ENCODE measurements at places on chromosomes 13 and 19. TPM values are rescaled to one million over a fixed set of nuclear protein-coding genes. Genes with fewer than 3 reads are reported as not detected.

DNA sequence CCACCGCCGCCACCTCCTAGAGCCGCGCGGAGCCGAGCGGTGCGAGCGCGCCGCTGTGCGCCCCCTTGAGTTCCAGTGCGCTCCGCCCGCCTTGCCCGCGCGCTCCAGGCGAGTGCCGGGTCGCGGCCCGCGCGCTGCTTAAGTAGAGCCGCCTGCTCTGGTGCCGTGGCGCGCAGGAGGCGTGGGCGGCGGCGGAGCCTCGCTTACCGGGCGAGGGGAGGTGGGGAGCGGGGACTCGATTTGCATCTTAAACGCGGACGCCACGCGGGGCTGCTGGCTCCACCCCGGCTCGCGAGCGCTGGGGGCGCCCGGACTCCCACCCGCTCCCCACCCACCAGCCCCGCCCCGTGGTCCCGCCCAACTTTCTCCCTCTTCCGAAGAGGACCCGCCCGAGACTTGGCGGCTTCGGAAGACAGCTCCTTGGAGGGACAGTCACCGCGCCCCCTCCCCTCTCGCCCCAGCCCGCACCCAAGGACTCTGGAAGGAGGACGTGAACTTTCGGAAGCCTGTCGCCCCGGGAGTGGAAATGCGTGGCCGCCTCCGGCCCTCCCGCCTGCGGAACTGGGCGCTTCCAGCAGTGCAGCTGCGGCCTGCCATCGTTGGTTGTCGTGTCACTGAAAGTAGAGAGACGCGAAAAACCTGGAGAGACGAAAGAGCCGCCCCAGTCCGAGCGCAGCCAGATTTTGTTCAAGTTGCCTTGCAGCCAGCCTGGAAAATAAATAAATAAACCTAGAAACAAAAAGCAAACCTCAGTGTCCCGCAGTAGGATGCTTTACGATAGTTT lies at the start of gene KCTD12:
KCTD12 (minus strand) TSS at position 114 of the 784 bp plus-strand sequence. CDS start 257 bp downstream, outside the sequence.
- DNase-seq, result peak; percentile 87

DNA sequence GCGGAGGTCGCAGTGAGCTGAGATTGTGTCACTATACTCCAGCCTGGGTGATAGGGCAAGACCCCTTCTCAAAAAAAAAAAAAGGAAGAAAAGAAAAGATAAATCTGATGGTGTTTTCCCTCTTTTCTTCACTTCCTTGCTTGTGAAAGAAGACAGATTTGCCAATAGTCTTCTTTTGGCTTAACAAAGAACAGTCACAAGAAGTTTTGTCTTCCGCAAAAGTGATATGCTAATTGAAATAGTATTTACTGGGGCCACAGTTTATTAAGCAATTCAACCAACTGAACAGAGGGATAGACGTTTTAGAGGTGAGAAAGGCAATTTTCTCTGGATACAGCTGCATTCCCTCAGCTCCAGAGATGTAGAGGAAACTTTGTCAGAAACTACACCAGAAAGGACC lies 22.9 kb upstream of the PLAUR start:
- no peak for DNase-seq

DNA sequence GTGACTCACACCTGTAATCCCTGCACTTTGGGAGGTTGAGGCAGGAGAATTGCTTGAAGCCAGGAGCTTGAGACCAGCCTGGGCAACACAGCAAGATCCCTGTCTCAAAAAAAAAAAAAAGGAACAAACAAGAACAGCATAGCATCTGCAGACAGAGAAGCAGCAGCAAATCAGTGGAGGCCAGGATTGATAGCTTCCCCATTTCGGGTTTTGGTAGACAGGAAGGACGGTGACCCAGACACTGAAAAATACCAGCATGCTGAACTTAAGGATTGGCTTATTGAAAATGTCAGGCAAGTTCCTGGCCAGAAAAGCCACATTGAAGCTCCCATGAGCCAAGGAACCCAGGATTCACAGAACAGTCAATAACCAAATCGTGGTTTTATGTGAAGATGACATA lies 3.0 kb downstream of the ZNF490 start:
- DNase-seq, result no peak

DNA sequence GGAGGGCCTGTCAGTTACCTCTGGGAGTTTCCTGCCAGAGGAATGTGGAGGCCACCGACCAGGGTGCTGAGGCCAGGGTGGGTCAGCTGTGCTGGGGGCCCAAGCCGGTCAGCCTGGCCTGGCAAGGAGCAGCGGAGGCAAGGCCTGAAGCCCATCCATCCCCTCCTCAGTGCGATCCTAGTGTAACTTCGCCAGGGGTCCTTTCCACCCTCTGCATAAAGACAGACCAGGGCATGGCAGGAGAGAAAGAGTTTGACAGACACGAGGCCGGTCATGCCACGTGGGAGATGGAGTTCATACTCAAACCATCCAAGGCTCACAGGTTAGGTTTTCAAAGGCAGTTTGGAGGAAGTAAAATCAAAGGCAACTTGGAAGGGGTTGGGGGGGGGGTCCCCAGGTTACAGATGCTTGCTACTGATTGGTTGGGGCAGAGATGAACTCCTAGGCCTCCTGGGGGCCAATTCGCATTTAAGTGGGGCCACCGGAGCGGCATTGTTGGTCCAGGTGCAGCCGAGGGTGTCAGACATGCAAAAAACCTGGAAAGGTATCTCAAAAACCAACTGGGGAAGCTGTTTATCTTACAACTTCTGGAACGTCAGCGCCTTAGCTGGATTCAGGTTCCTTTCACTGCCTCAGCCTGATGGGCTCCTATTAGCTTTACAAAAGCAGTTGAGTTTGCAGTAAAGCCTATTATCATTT lies 36.8 kb upstream of the DPRX start:
- no peak for DNase-seq

- DNase-seq, result no peak
These were observed 1394.1 kb downstream of the PCDH9 start for GRCh38 chr13:65836066-65836465.

DNA sequence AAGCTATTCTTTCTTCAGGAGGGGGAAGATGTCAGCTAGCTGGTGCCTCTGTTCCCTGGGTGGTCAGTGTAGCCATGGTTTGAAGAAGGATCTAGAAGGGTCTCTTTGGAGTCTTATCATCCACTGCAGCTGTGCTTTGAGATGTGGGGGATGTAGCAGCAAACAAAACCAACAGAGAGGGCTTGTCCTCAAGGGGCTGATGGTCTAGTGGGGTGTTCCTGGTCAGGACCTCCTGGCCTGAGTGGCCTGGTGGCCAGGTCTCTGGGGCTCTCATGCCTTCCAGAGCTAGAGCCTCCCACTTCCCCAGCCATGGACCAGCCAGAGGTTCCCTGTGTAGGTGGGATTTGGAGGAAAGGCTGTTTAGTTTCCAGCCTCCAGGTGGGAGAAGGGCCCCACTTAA lies 40.3 kb downstream of the LYL1 start:
- DNase-seq, result no peak

DNA sequence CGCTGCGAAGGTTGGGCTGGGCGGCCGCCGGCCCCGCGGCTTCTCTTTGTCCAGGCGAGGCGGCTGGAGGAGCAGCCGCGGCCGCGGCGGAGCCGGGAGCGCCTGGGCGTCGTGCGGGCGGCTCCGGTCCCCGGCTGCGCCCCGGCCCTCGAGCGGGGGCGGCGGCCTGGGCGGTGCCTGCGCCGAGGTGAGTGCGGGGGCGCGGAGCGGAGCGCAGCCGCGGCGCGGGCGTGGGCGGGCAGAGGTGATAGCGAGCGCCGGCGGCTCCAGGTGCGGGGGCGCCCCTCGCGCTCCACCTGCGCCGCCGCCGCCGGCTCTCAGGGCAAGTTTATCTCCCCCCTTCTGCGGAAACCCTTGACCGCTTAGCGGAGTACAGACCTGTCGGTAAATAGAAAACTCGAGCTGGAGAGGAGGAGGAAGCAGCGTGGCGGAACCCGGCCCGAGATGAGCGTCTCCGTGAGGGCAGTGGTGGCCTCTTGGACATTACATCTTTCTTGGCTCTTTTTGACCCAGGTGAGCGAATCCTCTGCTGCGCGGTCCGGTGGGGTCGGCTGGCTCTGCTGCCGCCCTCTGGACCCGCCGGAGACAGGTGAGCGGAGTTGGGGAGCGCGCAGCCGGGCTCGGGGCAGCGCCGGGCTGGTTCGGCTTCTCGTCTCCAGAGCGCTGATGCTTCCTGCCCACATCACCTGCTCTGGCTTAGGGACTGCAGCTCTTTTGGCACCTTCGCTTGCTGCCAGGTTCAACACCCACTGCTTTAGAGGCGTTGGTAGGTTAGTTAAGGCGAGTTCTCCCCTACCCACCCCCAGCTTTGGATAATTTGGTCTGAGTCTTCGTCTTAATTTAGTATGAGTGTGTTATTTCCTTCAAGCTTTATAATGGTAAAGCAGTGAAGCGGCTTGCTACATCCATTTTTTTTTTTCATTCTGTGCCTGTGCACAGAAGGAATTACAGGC lies at the start of gene MTUS2:
MTUS2 (plus strand) TSS at position 241 of the 953 bp plus-strand sequence.
- DNase-seq, result no peak

GRCh38 chr13:97858161-97858560 lies 95.3 kb upstream of the IPO5 start:
- no peak for DNase-seq

- peak; percentile 20 for DNase-seq
These were observed 393.0 kb downstream of the ITGBL1 start for GRCh38 chr13:101845245-101846020.

GRCh38 chr19:56109226-56109625 lies 11.9 kb downstream of the ZNF787 start:
- DNase-seq, result no peak

- DNase-seq, result no peak
These were observed at the start of gene CDC34 for GRCh38 chr19:531753-532560. Gene CDC34 (plus strand): TSS chr19:531760. CDS start chr19:531932, 172 bp downstream.

DNA sequence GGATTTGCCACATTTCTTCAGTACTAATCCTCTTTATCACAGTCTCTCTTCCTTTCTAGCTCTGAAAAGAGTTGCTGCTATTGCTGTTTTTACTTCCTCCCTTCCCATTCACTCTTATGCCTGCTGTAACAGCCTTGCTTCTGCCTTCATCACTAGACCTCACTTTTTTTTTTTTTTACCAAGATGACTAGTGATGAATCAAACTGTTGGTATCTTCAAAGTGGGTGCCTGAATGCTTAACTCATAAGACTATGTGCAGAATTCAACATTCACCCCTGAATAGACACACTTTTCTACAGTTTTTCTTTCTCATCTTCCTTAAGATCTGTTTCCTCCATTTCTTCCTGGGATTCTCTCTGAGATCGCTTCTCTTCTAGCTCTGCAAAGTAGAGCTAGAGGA lies 217.2 kb upstream of the HTR2A start:
- DNase-seq, result peak; percentile 45

DNA sequence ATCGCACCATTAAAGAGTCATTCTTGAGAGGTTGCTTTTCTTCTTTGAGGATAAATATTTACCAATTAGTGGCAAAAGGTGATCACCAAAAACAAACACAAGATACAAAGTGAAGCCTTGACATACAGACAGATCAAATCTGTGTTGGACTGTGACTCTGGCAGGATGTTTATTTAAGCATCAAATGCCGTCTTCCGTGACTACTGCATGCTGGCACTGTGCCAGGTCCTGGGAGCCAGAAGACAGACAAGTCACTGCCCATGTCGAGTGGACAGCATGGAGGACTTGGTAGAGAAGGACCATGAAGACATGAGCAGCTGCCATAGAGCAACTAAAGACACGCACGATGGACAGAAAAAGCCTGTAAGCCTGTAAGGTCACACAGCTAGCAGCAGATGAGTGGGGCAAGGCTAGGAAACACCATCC lies 92.8 kb upstream of the FARP1 start:
- DNase-seq, result peak; percentile 36

- DNase-seq, result no peak
These were observed 58.7 kb upstream of the F7 start for GRCh38 chr13:113046883-113047244.

DNA sequence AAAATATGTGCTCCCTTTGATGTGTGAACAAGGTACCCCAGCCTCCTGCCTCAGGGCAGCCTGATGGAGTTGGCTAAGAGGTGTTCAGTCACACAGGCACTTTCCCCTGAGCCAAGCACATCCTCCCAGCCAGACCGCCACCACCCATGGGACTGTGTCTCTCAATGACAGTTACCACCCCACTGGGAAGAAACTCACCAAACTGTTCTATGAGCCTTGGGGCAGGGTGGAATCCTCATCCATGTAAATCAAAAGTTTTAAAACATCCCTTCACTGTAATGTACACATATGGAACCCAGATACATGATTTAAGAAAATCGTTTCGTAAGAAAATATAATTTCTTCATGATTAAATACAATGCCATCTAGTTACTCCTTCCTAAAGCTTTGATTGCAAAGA lies 138.4 kb upstream of the LSM14A start:
- no peak for DNase-seq

GRCh38 chr13:78022164-78022877 lies 103.7 kb upstream of the EDNRB start:
- peak; percentile 68 for DNase-seq

DNA sequence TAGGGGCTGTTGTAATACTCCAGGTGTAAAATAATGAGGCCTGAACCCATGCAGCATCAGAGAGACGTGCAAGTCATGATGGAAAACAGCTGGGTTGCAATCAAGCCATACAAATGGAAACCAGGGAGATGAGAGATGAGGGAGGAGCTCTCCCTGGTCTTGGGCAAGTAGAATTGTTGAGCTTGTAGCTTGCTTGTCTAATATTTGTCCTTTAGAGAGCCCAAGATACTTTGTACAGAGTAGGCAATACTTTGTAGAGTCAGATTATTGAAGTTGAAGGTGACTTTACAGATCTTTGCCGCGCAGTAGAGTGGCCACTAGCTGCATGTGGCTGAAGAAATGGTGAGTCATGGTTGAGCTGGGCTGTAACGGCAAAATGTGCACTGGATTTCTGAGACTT lies 8.3 kb downstream of the ATP8A2 start:
- no peak for DNase-seq

DNA sequence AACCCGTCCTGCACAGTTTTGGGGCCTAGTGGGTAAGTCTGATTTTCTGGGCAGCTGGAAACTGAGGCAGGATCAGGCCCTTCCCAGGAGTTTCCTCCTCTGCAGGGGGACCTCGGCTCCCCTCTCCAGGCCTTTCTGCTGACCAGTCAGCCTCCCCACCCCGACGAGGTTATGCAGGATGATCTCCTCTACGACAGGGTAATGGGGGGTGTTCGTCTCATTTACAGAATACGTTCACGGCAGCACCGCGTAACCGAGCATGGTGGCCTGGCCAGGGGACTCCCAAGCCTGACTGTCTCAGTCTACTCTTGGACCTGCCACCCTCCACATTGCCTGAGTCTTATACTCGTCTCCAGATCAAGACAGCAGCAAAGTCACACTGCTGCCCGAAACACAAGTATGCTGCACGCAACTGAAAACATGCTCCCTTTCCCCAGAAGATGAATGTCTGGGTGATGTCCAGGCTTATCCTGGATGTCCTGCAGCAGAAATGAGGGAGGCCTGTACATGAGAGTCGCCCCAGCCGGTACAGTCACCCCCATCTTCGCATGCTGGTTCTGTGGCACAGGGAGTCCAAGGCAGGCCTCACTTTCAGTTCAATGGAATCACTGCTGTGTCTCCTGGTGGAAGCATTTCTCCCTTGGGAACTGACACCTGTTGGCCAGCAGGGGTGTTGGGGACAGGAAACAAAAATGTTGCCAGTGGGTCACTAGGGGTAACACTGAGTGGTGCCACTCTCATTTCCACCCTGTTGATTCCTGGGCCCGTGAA lies 120.8 kb downstream of the SOX1 start:
- DNase-seq, result no peak

GRCh38 chr19:9757544-9758501 lies 10.7 kb downstream of the ZNF846 start:
- DNase-seq, result peak; percentile 4

The BSG gene
- 325 TPM for polyA plus RNA-seq

The ZNF460 gene
- 13.1 TPM for polyA plus RNA-seq

The ZNF426 gene
- polyA plus RNA-seq, result 10.1 TPM

The OR4F17 gene
- polyA plus RNA-seq, result not detected

The PCP2 gene
- polyA plus RNA-seq, result not detected

The ZNF415 gene
- 7.2 TPM for polyA plus RNA-seq

The SSC5D gene
- 2.1 TPM for polyA plus RNA-seq

The FRY gene
- polyA plus RNA-seq, result 8.8 TPM

The MVB12A gene
- polyA plus RNA-seq, result 24.8 TPM

The GFY gene
- not detected for polyA plus RNA-seq

The PSG4 gene
- polyA plus RNA-seq, result 171 TPM
